Stimulated activated CD4-positive, alpha-beta T cell treated with anti-CD3 and anti-CD28 coated beads, Interleukin-4, amount 100 ng/mL, for 48 hours (primary cell): ENCODE measurements at places on chromosomes 11 and 22.

GRCh38 chr22:19412478-19412877, 19.1 kb downstream of the HIRA start:
- no peak for DNase-seq

GRCh38 chr11:57482782-57483561, 22.6 kb downstream of the RTN4RL2 start:
- peak; percentile 63 for DNase-seq

- no peak for DNase-seq
Measured at GRCh38 chr11:126489836-126490660, 134.6 kb downstream of the ST3GAL4 start.

DNA sequence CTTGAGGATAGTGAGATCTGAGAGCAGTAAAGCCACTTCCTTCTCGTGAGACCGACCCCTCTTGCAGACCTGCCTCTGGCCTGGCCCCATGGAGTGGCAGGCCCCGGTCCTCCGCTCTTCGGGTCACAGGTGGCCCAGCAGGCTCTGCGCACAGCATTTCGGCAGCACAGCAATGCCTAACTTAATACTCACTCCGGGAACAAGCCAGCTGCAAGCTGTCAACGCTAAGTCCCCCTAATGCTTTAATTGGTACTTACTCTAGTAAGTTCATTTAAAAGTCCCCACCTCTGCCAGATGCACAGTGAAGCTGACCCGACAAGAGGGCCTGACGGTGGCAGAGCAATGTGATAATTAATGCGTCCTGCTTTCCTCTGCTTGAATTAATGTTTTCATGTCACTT, 349.3 kb upstream of the B3GAT1 start:
- DNase-seq, result no peak

GRCh38 chr11:36775756-36776155, 177.7 kb upstream of the RAG2 start:
- DNase-seq, result no peak

- DNase-seq, result no peak
Measured at GRCh38 chr11:9367551-9367950, 16.9 kb upstream of the IPO7 start.

GRCh38 chr11:126963115-126963514, 37.5 kb downstream of the KIRREL3 start:
- no peak for DNase-seq

DNA sequence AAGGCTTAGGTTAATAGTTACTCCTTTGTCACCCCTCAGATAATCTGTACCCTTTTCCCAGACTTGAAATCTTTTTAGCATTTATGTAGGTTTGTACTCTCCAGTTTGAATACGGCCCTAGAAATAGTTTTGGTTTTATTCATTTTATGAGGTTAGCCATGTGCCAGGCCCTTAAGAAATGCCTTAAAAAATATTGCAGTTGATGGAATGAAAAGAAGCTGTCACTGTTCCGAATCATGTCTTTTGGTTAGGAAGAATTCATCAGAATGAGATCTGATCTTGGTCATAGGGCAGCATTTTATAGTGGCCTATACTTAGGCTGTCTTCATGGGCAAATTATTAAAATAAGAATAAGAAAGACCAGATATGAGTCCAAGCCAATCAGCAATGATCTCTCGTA, 14.8 kb upstream of the PRSS23 start:
- no peak for DNase-seq

GRCh38 chr11:87425943-87426342, 388.2 kb downstream of the TMEM135 start:
- DNase-seq, result no peak

DNA sequence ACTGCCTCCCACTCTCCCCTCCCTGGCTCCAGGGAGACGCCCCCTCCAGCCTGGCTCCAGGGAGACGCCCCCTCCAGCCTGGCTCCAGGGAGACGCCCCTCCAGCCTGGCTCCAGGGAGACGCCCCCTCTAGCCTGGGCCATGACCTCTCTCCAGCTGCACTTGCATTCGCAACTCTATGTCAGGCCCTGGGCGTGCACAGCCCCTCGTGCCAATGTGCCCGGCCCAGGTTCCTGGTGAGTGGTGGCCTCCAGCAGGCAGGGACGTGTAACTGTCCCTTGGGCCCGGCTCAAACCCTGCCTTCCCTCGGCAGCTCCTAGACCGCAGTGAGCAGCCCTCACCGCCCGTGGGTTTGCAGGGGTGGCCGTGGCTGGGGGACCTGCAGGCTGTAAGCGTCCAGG, 6.9 kb downstream of the MUC6 start:
- DNase-seq, result no peak

- DNase-seq, result no peak
Measured at GRCh38 chr11:119015054-119015611, 3.0 kb downstream of the RPS25 start.

DNA sequence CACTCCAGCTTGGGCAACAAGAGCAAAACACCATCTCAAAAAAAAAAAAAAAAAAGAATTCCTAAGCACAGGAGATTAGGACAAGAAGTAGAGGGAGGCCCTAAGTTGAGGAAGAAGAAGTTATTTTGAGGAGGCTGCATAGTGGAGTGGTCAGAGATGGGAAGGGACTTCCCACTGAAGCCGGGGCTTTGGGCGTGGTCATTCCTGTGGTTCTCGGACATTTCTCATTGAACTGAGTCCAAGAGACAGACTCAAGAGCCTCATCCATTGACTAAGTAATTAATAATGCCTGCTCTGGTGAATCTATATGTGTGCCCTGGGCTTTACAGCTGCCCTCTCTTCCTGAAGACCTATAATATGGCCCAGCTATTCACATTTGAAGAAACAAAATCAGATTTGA, 53.2 kb upstream of the FTH1 start:
- DNase-seq, result no peak

DNA sequence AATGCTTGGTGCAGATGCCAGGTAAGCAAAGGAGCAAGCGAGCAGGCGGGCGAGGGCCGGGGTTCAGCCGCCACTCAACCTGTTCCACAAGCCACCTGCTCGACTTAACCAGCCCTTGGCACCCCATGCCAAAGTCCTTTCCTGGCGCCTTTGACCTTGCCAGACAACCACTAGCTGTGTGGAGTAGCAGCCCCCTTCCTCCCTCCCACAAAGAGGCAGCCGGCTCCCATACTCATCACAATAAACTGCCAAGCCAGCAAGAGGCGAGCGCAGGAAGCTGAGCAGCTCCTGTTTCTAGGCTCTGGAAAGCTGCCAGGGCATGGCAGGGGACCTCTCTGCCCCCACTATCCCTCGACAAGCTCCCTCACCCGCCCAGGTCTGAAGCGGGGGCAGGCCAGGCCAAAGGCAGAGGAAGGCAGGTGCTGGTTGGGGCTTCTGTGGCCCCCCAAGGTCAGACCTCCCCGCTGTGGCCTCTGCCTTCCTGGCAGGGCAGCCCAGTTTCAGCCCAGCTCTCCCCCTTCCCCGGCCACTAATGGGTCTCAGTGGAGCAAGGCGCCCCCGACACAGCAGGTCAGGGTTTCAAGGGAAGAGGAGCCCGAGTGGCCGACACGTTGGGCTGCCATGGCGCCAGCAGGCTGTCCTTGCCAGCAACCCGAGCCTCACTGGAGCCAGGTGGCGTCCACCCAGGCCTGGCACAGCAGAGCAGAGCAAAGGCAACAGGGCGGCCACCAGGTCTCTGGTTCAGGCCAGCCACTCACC, 15.3 kb downstream of the MACROD1 start:
- DNase-seq, result no peak

GRCh38 chr11:122156940-122157382, 40.9 kb upstream of the BLID start:
- no peak for DNase-seq

- DNase-seq, result no peak
Measured at GRCh38 chr11:74784234-74784633, 35.6 kb downstream of the RNF169 start.

DNA sequence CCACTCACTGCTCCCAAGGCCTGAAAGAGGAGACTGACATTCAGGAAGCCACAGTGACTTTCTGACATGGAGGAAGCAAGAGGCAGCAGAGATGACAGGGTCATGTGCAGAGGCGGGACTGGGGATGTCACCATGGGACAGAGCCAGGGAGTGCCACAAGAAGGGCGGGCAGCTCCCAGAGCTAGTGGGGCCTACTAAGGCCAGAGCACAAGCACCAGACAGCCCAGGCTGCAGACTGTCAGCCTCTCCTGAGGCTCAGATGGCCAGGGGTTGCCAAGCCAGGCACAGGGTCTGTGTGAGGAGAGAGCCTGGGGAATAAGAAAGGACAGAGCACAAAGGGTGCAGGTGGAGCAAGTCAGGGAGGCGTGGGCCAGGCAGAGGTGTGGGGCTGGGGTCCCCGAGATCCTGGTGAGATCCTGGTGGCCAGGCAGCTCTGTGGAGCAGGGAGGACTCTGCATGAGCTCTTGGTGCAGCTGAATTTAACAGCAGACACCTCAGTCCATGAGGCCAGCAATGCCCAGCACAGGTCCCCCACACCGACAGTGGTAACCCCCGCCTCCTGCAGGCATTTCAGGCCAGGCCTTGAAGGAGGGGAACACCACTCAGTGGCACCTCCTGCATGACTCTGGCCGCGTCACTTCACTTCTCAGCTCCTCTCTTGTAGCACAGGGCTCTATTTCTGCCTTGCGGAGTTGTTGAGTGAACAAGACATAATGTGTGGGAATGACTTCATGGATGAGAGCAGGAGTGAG, 52.3 kb downstream of the SGSM3 start:
- no peak for DNase-seq

DNA sequence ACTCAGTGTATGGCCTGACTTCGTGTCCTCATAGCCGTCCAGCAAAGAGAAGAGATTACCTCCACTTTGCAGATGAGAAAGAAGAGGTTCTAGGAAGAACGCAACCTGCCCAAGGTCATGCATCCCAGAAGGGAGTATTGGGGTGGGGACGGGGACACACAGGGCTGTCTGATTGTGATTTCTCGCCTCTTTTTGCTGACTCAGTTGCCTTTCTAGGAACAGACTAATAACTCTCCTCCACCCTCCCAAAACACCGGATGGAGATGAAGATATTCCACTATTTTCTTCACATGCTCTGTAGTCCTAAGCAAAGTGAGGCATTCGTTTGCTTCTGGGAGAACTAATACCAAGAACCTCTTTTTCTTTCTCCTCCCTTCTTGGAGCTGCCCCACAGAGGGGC, 529.3 kb downstream of the MIAT start:
- no peak for DNase-seq

- no peak for DNase-seq
Measured at GRCh38 chr11:65058012-65058411, 341 bp downstream of the NAALADL1 start.

DNA sequence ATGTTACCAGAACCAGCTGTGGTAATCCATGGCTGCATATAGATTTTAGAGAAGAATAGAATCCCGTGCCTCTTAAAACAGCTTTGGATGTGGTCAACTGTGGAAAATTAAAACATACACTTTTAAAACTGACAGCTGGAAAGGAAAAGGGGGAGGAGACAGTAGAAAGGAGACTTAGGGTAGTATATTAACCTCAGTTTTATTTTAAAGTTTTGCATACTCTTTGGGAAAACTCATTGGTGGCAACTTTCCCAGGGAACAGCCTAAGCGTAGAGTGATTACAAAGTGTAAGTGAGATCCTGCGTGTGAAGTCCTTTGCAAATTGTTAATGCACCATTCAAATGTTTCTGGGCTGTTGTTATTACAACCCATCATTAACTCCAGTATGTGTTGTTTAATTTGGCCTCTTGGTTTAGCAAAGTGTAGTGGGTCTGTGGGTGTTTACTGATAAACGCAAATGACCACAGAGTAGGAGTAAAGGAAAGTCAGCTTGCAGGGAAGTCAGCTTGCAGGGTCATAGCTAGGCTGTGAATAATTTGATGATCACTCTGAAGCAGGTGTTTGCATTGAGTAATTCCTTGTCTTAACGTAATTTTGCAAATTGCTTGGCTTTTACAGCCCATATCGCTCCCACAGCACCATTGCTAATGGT, 88.0 kb upstream of the DBX1 start:
- no peak for DNase-seq

DNA sequence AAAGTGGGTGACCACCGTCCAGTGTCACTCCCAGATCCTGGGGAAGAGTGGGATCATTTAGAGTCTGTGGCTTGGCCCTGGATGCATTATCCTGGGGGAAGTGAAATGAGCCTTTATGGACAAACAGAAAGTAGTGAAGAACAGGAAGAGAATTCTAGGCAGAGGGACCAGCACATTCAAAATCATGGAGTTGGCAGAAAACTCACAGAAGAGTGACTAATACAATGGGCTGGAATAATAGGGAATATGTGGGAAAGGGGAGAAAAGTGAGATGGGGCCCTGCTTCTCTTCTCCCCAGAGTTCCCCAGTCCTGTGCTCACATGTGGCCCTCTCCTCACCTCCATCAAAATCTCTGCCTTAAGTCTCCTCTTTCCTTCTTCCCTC, 84.3 kb downstream of the CCDC81 start:
- DNase-seq, result no peak

- DNase-seq, result no peak
Measured at GRCh38 chr11:119892311-119892808, 163.4 kb upstream of the NECTIN1 start.

- DNase-seq, result no peak
Measured at GRCh38 chr11:119607726-119608125, 121.3 kb downstream of the NECTIN1 start.

- no peak for DNase-seq
Measured at GRCh38 chr11:65817312-65817834, 16.4 kb upstream of the SNX32 start.

GRCh38 chr11:95985174-95985808, 61.4 kb upstream of the MTMR2 start:
- no peak for DNase-seq

DNA sequence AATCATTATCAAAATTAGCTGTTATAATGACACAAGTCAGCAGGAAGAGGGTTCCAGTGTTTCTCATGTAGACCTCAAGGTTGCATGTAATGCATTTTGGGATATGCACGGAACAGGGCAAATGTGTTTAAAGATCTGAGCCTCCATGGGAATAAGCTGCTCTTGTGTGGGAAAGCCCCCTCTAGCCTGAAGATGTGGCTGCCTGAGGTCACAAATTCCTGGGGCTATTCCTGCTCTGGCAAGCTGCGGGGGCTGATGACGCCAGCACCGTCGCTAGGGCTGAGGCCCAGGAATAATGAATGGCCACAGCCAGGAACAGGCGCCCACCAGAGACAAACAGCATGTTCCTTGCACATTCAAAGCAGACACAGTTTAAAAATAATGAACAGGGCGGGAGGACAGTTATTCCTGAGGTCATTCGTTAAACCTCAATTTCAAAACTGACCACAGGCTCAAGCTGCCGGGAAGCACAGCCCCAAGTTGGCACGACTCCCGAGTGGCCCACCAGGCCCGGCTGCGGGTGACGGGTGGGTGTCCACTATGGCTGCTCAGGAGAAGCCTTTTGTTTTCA, 11.7 kb downstream of the OSBPL5 start:
- no peak for DNase-seq
